ENCODE measurements at places on chromosomes 16 and 17.

- no peak for DNase-seq
These were observed 85.8 kb downstream of the HIC1 start for GRCh38 chr17:2140683-2141082.

- no peak for DNase-seq
These were observed 11.7 kb downstream of the TRIM37 start for GRCh38 chr17:59094861-59095530.

DNA sequence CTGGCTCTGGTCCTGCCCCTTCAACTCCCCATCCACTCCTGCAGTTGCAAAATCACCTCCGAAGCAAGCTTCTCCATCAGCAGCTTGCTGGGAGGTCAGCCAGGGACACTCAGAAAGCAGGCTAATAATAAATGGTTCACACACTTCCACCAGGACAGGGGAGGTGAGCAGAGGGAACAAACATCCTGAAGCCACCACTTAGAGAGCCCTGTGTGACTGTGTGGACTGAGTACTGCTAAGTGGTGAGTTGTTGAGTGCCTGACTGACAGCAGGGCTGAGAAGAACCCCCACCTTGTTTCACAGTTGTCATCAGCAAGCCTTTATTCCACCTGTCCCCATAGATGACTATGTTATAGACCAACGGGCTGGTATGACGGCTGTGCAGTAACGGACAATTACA, 213.9 kb downstream of the CBLN1 start:
- no peak for DNase-seq

GRCh38 chr16:82675300-82675699, 48.5 kb downstream of the CDH13 start:
- no peak for DNase-seq

DNA sequence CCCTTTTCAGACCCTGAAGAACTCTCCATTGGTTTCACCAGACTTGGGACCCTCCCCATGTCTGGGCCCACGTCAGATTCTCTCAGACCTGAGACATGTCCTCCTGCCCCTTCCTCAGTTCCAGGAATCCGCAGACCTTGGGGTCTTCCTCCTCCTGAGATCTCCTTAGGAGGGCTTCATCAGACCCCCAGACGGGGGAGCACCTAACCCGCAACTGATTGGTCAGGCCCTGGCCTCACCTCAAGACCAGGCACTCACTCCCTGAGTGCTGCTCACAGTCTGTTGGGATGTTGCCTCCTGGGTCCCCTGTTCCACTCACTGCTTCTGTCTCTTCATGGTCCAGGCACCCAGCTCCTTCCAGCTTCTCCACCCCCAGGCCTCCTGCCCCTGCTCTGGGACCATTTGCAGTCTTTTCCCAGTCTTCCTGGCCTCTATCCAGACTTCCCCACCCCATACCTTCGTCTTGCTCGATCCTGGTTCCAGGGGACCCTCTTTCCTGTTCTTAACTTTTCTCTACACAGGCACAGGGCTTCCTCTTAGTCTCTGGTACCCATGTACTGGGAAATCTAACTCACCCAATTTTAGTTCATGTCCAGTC, 1.2 kb downstream of the GID4 start:
- no peak for DNase-seq
